Midbrain (tissue), 1 donor: ENCODE measurements at places on chromosomes 1 and 21.

DNA sequence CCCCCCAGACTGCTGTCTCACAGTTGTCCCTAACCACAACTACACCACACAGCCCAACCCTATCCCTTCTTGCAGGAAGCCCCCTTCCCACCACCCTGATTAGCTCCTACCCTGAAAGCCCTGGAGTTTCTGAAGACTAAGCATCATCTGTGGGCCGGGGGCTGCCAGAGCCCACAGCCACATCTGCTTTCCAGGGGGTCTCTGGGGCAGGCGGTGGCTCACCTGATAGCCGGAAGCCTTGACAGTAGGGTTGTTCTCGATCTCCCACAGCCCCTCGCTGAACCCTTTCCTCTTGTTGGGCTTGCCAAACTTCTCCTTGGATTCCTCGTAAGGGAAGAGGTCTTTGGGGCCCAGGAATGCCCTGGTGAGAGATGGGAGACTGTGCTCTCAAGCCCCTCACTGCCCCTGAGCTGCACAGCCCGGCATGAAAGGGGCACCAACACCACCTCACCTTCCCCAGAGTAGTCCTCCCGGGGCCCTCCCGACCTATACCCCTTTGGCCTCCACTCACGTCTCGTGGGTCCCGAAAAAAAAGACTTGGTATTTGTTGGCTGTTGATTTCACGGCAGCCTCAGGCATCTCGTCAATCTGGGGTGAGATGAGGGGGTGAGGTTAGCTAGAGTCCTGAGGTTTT, 4.0 kb upstream of the MRPL24 start:
- no peak for DNase-seq

DNA sequence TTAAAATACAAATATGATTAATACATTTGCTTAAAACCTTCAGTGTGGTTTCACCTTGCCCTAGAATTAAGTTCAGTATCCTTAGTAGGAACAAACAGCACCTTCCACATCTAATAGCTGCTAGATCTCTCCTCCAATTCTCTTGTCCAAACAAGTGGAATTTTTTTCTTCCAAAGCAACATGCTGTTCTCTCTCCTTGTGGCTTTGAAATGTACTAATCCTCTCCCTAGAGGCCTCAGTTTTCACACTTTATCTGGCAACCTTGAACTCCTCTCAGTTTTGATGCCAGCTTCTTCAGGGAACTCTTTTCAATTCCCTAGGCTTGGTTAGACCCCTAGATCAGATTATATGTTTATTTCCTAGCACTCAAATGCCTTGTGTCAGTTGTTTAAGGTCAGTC, 87.0 kb downstream of the GLUL start:
- no peak for DNase-seq

GRCh38 chr1:23801338-23801748, 789 bp upstream of the GALE start:
- DNase-seq = no peak

DNA sequence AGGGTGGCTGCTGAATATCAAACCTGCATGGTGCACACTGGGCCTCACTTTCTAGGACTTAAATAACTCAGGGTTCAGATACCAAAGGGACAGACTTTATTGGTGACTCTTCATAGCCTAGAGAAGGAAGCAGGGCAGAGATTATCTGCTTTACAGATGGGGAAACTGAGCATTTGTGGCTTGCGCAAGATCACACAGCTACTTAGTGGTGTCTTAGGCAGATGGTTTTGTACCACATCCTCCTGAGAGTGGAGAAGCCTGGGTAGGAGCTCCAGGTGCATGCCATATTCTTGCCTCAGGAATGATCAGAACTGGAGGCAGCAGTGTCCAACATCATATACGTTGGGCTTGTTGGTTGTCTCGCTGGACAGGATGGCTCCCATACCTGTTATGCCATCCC, 6.8 kb upstream of the DPH2 start:
- DNase-seq = no peak

DNA sequence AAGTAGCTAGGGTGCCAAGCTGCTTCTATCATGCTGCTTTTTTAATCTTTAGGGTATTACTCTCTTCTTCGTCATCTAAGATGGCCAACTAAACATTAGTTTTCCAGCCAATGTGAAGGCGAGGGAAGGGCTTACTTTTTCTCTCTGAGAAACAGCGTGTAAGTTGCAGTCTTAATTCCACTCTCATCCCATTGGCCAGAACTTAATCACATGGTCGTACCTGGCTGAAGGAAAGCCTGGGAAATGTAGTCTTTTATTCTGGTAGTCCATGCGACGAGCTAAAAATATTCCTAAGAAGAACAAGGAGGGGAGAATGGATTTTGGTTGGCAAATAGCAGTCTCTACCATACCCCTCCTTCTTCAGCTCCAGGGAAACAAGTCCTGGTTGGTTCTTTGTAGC, 21.5 kb downstream of the DNAJC6 start:
- DNase-seq = no peak

DNA sequence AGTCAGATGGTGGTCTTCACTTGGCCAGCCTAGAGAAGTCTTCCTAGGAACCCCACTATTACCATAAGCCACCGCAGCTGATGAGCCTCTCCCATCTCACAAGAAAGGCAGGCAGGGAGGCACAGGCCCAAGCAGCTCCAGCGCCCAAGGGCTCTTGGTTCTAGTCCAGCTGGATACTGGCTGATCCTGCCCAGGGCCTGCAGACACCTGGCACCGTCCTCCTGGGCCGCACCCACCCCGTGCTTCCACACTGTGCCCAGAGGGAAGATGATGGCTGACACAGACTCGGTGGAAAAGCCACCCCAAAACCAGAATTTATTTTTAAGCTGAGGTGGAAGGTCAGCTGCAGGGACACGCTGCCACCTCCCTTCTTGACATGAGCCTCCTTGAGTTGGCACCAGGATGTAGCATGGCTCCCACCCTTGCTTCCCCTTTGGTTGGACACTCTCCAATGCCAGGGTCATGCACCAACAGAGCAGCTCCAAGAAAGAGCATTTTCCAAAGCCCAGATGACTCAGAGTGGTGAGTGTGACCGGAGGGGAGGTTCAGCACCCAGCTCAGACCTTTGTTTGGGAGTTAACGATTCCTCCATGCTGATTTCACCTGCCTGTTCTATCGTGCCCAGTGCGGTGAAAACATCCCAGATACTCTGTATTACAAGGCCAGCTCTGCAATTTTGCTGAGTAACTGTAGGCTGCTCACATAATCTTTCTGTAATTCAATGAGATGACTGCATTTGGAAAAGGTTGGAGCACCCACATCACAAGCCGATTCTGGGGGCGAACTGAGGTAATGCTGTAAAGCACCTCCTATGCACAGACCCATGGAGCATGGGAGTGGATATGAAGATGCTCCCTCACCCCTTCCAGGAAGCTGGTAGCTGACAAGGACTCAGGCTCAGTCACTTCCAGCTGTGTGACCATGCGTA, 63.1 kb upstream of the SLC2A1 start:
- no peak for DNase-seq
